ENCODE measurements at places on chromosomes 16 and 17. TPM values are rescaled to one million over a fixed set of nuclear protein-coding genes. Genes with fewer than 3 reads are reported as not detected.

Gene NPIPB5
- total RNA-seq: 28.5 TPM

Gene TSC2
- total RNA-seq: 23.8 TPM

GRCh38 chr17:80977172-80977571 lies 14.5 kb upstream of the CHMP6 start:
- no peak for DNase-seq

DNA sequence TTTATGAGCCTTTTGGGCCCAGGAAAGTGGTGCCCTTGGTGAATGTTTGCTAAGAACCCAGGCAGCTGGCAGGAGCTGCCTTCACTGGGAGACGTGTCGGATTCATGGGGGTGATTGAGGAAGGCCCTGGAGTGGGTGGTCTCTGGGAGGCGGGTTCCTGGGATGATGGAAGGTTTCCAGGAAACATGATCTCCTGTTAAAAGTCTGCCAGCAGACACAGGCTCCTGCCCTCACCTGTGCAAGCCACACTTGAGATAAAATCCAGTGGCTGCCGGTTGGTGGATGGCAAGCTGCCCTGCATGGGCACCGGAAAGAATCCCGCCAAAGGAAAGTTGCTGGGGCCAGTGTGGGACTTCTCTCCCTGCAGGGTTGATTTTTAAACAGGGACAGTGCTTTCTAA lies 189.0 kb upstream of the CIBAR2 start:
- DNase-seq: no peak
